ENCODE measurements at places on chromosomes 16 and 17.
A peak's percentile ranks its signal among the peaks of the same experiment; 100 is the strongest.

GRCh38 chr17:19723964-19724363 lies 7.6 kb upstream of the SLC47A2 start:
- no peak for DNase-seq

GRCh38 chr16:3140603-3141427 lies 6.0 kb downstream of the ZNF213 start:
- DNase-seq: no peak

- DNase-seq: no peak
These were observed 4.7 kb downstream of the NUBP2 start for GRCh38 chr16:1787322-1788094.

DNA sequence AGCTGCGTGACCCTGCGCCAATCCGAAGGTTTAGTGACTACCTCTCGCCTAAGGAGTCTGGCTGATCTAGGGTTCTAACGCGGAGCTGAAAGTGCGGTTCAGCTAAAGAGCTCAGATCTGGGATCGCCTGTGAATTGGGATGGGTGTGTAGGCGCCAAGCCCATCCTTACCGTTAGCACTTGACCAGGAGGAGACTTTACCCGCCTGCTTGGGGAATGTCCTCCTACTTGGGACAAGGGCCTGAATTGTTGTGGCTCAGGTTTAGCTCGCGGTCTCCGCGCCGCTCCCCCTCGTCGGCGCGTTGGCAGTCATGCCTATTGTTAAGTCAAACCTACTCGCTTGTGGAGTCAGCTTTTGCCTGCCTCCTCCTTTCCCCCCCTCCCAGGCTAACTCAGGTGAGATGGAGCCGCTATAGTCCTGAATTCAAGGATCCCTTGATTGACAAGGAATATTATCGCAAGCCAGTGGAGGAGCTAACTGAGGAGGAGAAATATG lies 480 bp downstream of the MRPS7 start:
- DNase-seq: no peak

- no peak for DNase-seq
These were observed 22.5 kb upstream of the CACNG1 start for GRCh38 chr17:67021743-67022450.

- no peak for DNase-seq
These were observed 152.1 kb downstream of the PMP22 start for GRCh38 chr17:15112846-15113617.

GRCh38 chr16:88508868-88509748 lies 56.0 kb downstream of the ZFPM1 start:
- no peak for DNase-seq

GRCh38 chr16:56451753-56452689 lies 667 bp downstream of the OGFOD1 start:
- no peak for DNase-seq

GRCh38 chr17:47262586-47262985 lies 9.0 kb downstream of the ITGB3 start:
- DNase-seq: no peak

DNA sequence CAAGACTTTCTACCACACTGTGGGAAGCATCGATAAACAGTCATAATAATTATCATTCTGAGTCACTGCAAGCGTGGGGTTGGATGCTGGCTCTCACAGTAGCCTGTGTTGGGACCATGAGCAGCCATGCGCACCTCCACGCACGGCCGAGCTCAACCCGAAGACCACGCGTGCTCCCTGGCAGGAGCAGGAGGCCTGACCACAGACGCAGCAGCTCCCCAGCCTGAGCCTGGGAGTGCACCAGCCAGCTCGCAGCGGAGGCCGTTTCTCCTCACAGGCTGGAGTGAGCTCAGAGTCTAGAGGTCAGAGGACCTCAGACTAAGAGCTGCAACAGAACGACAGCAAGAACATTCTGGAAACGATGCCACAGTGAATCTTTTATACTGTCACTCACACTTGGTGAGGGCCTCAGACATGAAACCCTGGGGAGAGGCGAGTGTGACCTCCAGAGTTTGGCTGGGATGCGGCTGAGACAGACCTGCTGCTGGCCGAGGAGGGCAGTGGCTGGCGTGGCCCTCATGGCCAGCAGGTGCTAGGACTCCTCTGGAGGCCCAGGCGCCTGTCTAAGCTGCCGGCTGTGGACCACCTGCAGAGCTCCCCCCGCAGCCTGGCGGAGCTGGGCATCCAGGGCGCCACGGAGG lies 6.0 kb downstream of the NDUFAF8 start:
- DNase-seq: no peak

DNA sequence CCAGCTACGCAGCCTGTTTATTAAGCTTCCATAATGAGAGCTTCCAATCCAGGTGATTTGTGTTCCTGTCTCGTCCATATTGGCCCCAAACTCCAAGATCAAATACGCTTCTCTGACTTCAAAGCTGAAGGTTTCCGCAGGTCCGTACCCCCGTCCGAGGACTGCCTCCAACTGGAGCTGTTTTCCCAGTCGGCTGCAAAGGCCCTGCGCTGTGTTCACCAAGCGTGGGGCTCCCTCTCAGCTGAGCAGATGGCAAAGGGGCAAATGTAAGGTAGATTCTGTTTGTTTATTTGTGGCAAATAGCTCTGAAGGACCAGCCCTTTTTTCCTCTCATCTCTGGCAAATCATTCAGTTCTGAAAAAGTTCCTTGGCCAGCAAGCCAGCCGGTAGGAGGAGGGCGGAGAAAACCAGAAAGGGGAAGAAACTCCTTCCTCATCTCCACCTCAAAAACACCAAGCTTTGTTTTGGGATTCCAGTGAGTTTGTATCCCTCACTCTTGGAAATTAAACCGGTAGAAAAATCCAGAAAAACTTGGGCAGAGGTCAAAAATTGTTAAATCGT lies 35.2 kb downstream of the NXN start:
- DNase-seq: no peak

DNA sequence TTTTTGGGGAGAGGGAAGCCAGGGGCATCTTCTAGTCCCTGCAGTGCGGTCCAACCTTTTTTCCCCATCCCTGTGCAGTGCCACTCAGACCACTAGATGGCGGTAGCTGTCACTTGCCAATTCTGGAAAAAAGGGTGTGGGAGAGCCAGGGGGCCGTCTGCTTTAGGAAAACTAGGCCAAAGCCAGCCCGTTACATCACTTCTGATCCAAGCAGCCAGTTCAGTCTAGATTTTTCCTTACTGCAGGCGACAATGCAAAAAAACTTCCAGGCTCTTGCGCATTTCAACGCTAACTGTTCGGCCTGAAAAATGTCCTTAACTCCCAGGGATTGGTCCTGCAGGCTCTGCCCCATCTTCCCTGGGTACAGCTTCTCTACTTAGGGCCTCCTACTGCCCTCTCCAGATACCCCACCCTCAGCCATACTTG lies 69.2 kb upstream of the CES5A start:
- DNase-seq: peak; percentile 27

DNA sequence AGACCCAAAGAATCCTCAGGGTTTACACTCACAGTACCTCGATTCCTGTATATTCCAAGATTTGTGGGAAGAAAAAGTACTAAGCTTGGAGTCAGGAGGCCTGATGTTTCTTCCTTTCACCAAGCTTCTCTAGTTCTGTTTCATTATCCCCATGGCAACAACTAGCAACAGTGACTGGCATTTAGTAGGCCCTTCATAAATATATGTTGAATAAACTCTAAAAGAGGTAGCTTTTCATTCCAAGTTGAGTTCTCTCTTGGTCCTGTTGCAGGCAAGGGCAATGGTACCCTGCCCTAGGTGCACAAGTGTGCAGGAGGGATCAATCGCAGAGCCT lies 527 bp upstream of the UBE2Z start:
- DNase-seq: no peak

DNA sequence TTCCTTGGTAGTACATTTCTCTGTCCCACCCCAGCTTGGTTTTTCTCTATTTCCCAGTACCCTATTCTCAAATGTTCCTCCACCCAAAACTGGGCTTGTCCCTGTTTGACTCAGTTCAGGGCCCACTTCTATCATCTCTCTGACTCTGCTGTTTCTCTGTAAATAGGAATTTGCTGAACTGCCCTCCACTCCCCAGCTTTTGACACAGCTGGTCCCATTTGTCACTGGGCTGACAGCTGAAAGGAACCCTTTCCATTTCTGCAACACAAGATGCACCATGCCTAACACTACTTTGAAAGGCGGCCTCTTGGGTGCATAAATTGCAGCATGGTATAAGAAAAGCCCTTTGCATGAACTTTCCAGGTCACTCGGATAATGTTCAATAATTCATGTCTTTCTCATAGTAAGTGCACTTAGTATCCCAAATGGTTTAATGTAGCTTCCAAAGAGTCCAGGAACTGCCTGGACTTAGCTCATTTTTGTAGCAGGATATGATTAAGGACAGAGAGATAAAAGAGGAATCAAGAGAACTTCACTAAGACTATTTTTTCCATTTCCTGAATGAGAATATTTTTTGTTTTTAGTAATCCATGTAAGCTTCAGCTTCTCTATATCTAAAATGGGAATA lies 256.7 kb downstream of the CDH11 start:
- no peak for DNase-seq

- no peak for DNase-seq
These were observed 2.4 kb upstream of the NACA2 start for GRCh38 chr17:61593426-61593825.

DNA sequence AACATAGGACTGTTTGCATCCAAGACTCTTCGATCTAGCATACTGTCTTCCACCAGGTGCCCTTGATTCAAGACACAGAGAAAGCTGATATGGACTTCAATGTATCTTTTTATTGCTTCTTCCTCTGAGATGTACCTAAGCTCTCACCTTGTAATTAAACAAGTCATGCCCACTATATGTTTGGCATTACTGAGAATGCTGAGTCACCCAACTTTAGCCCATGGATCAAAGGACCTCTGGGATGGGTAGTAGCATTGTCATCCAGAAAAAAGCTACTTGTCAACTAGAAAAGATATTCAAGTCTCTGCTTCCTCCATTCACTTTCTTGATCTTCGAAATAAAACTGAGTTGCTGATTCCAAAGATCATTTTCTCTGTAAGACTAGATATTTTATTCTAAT lies 37.8 kb downstream of the CDH8 start:
- no peak for DNase-seq

- peak; percentile 43 for DNase-seq
These were observed 12.3 kb upstream of the FASN start for GRCh38 chr17:82110298-82110697.

DNA sequence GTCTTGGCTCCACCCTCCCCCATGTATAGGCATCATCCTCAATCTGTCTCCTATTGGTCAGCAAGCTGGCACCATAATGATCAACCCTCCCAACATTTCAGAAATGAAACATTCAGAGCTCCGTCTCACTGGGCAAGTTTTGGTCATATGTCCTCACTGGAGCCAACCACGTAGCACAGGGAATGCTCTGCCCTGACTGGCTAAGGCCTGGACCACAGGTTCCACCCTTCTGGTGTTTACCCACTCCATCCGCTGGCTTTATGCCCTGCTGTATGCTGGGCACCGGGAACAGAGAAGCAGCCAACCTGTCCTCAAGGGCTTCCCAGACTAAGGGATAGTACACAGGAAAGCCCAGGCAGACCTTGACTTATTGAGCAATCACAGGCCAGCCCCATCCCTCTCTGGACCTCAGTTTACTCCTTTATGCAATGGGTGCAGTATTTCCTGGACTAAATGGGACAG lies 20.5 kb downstream of the MYO15A start:
- no peak for DNase-seq

DNA sequence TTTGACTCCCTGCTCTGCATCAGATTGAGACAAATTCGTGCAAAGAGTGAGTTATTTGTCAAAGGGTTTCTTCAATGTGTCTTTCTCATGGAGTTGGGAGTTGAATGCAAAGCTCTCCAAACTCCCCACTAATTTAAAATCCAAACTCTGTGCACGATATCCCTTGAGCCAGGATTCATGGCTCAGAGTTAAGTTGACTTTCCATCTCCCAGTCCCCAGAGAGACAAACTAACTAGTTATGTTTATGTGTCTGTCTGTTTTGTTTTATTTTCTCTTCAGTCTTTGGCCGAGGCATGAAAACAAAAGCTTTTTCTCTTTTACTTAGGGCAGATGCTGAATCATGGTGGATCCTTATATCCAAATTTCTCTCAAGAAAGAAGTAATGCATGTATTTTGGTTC lies 570.0 kb upstream of the CDH5 start:
- no peak for DNase-seq

DNA sequence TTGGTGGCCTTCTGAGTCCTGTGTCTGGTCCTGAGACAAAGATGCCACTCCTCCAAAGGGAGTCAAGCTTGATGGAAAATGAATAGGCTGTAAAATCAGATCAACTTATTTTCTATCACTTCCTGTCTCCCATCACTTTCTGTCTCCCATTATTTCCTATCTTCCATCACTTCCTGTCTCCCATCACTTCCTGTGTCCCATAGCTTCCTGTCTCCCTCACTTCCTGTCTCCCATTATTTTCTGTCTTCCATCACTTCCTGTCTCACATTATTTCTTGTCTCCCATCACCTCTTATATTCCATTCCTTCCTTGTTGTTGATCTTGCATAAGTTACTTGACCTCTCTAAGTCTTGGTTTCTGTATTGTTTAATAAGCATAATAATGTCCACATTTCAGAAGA lies 418.5 kb upstream of the EEF2KMT start:
- DNase-seq: no peak

GRCh38 chr16:86567701-86568581 lies 1.3 kb downstream of the FOXC2 start:
- no peak for DNase-seq

DNA sequence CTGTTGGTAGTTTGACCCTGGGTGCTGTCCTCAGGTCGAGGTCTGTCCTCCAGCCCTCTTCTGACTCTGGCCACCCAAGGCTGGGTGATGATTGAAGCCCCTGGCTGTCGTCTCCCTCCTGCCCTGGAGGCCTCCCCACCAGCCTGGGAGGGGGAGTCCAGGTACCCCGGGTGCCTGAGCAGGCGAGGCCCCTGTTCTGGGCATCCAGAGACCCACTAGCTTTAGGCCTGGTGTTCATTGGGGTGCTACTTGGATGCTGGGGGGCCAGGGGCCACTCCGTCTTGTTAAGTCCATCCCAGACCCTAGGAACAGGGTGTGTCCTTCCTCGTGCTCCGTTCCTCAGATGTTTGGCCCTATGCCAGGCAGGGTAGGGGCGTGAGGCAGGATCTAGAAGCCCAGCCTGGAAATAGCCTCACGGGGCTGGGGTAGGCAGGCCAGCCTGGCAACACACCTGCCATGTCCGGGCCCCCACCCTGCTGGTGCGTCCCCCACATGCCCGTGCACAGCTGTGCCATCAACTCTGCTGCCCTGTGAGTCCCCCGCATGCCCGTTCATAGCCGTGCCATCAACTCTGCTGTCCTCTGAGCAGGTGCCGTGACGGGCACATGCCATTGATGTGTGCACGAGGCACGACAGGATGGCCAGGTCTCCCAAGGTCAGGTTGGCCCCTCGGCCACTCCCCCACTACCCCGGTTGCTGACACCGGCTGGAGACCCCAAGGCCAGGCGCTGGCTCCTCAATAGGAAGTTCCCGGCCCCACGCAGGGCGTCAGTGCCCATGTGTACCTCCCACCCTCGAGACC lies 36.9 kb downstream of the GINS2 start:
- no peak for DNase-seq

- DNase-seq: no peak
These were observed 49.0 kb upstream of the HAS3 start for GRCh38 chr16:69056421-69056820.

DNA sequence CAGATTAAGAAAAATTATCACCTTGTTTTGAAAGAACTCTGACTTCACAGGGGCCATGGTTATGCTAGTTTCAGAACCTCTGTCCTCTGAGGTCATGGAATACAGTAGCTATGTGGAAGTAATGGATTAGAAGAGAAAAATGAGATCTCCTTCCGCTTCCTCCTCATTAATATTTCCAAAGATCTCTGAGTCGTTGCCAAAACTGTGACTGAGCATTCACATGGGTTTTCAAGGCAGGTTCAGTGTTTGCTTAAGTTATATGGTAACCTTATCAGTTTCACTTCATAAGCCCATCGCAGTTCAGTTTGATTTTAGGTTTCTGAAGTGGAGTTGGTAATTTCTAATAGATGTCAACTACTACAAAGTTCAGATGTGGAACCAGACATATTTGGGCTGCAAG lies 321.2 kb upstream of the SOX9 start:
- DNase-seq: no peak

Measured in stimulated activated CD4-positive, alpha-beta T cell treated with anti-CD3 and anti-CD28 coated beads, Interleukin-1b, Interleukin-23, amount 100 ng/mL, for 48 hours (primary cell).